ENCODE measurements at places on chromosomes 4 and X.

DNA sequence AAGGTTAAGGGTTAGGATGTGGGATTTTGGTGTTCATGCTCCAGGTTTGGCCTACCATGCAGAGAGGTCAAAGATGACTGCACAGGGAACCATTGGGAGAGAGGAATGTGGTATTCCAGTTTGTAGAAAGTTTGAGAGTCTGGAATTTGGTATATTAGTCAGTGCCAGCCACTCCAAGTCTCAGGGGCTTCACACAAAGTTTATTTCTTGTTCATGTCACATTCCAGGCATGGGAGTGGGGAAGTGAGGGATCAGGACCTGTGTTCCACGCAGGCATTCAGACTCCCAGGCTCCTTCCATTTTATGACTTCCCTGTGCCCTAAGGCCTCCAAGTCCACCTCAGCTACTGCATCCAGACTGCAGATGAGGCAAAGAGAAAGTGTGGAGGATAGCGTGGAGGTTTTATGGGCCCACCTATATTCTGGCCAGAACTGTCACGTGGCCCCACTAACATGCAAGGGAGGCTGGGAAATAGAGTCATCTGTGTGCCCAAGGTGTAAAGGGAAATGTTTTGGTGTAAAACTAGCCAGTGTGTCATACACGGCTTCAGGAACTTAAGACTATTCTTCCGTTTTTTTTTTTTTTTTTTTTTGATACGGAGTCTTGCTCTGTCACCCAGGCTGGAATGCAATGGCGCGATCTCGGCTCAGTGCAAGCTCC lies 140.6 kb upstream of the SCML1 start:
- no peak for DNase-seq

GRCh38 chrX:72495046-72495445 lies 77.6 kb downstream of the HDAC8 start:
- DNase-seq = no peak

- no peak for DNase-seq
These were observed 1.4 kb downstream of the L1CAM start for GRCh38 chrX:153884590-153884989.

DNA sequence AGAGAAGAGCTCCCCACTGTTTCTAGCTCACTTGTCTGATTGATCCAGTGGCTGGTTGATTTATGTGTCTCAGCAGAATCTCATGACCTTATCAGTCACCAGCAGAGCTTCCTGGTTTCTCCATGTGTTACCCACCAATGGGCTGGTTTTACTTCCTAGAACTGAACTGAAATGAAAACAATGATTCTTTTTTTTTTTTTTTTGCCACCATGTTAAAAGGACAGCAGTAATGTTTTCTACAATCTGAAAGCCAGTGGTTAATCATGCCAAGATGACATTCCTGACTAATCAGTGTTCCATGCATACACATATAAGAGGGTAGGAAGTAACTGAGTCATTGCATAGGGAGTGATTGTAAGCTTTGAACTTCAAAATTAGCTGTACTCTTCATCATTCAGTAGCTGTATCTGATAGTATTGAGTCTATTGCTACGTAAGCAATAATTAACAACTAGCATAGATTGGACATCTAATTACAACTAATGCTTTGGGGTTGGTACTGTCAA lies 67.7 kb downstream of the SLC4A4 start:
- DNase-seq = no peak

- DNase-seq = no peak
These were observed 98.8 kb upstream of the STX18 start for GRCh38 chr4:4640692-4641091.

DNA sequence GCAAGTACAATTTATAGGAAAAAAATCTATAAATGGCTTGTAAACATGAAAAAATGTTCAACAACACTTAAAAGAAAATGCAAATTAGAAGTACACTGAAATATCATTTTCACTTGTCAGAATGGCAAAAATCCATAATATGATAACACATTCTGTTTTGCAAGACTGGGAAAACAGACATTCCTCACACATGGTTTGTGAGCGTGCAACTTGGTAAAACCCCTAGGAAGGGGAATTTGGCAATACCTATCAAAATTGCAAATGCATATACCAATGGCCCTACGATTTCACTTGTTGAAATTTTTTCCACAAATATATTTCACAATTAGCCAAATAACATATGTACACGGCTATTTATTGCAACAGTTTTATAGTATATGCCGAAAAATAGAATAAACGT lies 31.4 kb downstream of the TBC1D9 start:
- no peak for DNase-seq

DNA sequence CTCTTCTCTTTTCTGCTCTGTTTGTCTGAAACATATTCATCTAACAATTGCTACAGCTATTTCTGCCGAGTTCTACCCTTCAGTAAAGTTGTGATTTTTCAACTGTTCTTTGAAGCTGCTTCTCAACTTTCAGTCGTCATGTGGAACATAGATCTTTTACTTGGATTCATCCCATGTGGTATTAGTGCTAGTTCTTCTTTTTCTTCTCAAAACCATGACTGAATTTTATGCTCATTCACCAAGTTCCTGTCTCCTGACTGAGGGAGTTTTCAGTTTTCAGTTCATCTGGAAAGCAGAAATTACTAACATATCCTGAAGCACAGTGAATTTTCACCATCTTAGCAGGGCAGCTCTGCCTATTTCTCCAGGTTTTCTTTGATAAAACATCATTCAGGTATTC lies 12.1 kb downstream of the ACSL4 start:
- DNase-seq = no peak

DNA sequence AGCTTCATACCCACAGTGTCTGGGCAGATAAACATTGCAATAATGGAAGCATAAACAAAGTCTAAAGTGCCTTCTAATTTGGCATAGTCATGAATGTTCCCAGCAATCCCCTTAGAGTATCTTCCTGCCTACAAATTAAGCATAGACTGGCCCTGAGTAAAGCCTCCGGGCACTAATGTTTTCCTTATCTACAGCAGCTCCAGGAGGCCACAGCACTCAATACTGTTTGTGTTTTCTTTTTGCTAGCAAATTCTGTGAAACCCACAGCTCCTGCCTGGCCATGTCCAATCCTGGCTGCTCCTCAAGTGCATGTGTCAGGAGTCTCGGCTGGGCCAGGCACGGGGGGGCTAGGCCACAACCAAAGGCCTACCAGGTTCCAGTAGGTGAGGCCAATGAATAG lies 102.7 kb upstream of the TBC1D9 start:
- DNase-seq = no peak

- DNase-seq = no peak
These were observed 35.5 kb downstream of the DLG3 start for GRCh38 chrX:70479922-70480659.

DNA sequence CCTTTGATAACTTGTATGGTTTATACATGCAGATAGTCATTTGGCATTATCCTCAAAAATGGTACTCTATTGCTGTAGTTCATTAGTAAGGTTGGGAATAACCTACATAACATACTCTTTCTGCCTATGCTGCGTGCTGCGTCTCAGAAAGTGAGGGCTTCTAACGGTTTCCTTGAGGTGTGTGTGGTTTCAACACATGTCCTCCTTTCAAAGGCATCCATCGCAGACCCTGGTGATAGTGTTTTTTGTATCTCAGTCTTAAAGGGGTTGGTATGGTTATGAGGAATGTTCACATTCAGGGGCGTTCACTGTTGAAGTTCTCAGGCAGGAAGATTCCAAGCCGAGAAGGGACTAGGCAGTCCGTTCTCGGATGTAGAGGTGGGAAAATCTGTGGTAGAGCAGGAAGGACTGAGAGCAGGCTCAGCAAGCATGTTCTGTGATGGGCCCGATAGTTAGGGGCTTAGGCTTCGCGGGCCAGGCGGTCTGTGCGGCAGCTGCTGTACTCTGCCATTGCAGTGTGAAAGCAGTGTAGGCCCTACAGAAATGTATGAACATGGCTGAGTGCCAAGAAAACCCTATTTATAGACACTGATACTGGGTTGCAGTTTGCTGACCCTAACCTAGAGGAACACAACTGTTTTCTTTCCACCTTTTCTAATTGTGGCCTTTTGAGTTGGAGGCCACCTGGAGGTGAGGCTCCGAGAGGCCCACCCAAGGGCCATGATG lies 123.2 kb downstream of the GPR143 start:
- no peak for DNase-seq

DNA sequence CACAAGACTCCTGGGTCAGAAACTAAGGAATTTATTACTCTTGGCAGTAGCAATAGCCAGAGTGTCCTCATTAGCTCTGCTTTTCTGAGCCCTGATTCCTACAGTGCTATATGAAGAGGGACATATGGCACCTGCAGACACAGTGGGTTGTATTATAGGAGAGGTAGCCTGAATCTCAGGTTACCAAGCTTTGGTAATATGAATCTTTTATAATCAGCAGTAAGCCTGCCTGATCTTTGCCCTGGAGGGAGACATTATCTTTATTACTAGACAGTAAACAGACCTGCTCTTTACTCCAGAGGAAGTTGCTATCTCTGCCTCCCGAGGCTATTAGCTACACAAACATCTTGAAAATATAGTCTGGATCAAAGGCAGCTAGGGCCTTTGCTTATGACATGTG lies 62.5 kb upstream of the HOPX start:
- DNase-seq = no peak

- DNase-seq = no peak
These were observed 374.1 kb upstream of the RASGEF1B start for GRCh38 chr4:81845761-81846160.

GRCh38 chr4:52098618-52099017 lies 47.5 kb downstream of the SPATA18 start:
- DNase-seq = no peak

DNA sequence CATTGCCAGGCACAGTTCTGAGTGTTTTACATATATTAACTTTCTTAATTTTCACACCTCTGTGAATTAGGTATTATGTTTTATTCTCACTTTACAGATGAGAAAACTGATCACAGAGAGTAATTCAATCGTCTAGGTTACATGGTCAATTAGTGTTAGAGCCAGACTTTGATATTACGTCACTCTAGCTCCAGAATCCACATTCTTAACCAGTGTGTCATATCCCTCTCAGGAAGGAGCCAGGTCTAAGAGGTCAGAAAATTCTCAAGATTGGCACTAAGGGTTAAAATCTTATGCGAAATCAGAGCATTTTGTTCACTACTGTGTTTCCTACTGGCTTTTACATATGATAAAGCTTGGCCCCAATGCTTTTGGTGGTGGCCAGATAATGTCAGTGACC lies 7.4 kb downstream of the DMP1 start:
- DNase-seq = no peak

- no peak for DNase-seq
These were observed 283.0 kb upstream of the GPC4 start for GRCh38 chrX:133698298-133698697.

GRCh38 chrX:139691493-139691842 lies 16.5 kb downstream of the MCF2 start:
- no peak for DNase-seq

GRCh38 chr4:189117426-189117825 lies 823.2 kb upstream of the FRG1 start:
- DNase-seq = no peak

DNA sequence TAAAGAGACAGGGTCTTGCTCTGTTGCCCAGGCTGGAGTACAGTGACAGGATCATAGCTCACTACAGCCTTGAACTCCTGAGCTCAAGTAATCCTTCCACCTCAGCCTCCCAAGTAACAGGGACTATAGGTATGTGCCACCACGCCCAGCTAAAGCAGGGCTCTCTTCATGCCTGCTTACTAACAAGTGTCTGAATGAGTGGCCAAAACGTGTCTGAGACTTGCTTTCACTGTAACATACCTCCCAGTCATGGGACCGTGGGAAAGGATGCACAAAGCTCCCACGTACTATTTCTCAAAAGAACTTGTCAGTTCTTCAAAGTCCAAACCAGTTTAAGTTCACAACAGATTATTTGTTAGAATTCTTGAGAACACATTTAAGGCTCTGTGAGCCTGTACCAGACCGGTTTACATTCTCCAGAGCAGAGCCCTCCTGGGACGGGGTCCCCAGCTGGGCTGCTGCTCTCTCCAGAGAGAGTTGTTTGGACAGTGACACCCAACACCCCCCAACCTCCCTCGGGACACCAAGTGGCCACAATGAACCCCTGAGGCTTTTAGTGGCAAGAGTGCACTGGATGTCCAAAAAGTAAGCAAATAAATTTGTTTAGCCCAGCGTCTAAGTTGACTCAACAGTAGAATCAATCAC lies 24.1 kb downstream of the SH3KBP1 start:
- no peak for DNase-seq

- DNase-seq = no peak
These were observed 173.6 kb upstream of the NRK start for GRCh38 chrX:105648732-105649131.

DNA sequence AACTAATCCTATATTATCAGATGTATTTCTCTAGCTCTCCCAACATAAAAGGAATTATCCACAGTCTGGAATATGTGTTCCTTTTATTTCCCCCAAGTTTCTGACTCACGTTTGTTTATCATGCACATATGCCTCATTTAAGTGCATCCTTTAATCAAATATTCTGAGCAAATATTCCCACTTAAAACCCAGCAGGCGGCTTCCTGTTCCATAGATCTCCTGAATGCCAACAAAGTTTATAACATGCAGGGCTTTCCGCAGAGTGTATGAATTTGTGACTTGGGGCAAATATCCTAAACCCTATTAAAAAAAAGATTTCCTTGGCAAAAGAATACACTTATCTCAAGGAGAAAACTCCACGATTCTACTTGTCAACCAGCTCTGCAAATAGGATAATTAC lies 16.9 kb downstream of the GLRA2 start:
- DNase-seq = no peak

DNA sequence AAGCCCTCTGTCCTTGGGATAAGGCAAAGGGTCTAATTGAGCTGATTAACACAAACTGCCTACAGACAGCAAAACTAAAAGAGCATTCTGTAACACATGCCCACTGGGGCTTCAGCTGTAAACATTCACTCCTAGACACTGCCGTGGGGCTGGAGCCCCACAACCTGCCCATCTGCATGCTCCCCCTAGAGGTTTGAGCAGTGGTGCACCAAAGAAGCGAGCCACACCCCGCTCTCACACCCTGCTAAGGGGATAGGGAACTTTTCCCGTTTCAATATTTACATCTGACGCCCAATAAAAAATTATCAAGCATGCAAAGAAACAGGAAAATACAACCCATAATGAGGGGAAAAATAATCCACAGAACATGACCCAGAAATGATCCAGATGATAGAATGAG lies 46.9 kb upstream of the HSD17B10 start:
- no peak for DNase-seq

DNA sequence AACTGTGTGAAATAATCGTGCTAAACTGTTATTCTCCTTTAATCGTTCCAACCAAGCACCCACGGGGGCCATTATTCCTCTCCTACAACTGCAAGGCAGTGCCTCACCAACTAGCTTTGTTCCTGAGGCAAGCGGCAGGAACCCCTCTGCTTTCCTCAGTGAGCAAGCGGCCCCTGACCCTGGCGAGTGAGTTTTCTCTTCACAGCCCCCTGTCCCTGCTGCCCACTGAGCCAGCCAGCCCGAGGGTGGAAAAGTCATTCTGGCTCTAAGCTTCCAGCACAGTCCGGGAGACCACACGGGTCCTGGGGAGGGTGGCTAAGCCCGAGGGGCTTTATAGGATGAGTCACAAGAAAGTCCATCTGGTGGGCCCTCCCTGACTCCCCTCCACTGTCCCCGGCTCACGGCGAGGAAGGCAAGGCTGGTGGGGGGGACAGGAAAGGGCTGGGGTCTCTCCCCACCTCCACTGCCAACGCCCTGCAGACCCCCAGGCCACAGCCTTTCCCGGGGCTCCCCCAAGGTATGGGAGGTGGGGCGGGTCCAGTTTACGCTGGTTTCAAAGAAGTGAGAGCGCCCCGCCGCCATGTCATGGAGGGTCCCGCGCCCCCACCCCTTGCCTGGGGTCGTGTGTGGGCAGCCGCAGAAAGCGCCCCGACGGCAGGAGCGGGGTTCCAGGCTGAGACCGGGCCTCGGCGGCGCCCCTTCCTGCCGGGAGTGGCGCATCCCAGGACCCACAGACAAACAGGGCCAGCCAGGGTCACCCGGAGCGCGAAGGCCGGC lies 45.0 kb downstream of the CPLX1 start:
- no peak for DNase-seq

All from stimulated activated CD8-positive, alpha-beta memory T cell treated with anti-CD3 and anti-CD28 coated beads, Interleukin-7, amount 100 ng/mL, for 1 hour (primary cell).